ENCODE measurements at places on chromosomes 7 and 10.

- no peak for DNase-seq
Observed at GRCh38 chr7:113087071-113087998, 708 bp upstream of the GPR85 start.

- no peak for DNase-seq
Observed at GRCh38 chr7:99679400-99680191, at the start of gene CYP3A5. CYP3A5 (minus strand) TSS chr7:99679996; CDS start chr7:99679896, 100 bp downstream.

DNA sequence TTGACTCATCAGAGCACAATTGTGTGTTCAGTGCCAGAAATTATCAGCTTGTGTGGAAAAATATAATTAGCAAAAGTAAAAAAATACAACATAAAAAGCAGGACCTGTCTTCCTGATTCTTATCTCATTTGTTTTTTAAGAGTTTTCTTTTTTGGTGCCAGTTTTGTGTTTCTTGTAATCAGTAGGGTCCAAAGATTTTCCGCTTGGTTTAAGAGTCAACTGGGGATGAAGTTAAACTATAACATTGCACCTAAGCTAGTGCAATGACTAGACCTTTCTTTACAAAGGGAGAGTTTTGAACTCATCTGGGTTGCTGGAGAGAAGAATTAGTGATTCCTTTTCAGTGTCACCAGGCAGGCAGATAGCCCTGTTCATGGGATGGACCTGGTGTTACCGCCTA lies 113.4 kb downstream of the PLPP4 start:
- DNase-seq: no peak

- no peak for DNase-seq
Observed at GRCh38 chr10:12348294-12348869, 965 bp upstream of the CAMK1D start.

- no peak for DNase-seq
Observed at GRCh38 chr10:72332423-72333111, 22.2 kb downstream of the DNAJB12 start.

- no peak for DNase-seq
Observed at GRCh38 chr7:88243345-88243909, 23.6 kb upstream of the SRI start.

GRCh38 chr7:50450590-50451032 lies 461 bp upstream of the FIGNL1 start:
- no peak for DNase-seq

GRCh38 chr10:110411047-110411410 lies 86.7 kb upstream of the DUSP5 start:
- DNase-seq: no peak

DNA sequence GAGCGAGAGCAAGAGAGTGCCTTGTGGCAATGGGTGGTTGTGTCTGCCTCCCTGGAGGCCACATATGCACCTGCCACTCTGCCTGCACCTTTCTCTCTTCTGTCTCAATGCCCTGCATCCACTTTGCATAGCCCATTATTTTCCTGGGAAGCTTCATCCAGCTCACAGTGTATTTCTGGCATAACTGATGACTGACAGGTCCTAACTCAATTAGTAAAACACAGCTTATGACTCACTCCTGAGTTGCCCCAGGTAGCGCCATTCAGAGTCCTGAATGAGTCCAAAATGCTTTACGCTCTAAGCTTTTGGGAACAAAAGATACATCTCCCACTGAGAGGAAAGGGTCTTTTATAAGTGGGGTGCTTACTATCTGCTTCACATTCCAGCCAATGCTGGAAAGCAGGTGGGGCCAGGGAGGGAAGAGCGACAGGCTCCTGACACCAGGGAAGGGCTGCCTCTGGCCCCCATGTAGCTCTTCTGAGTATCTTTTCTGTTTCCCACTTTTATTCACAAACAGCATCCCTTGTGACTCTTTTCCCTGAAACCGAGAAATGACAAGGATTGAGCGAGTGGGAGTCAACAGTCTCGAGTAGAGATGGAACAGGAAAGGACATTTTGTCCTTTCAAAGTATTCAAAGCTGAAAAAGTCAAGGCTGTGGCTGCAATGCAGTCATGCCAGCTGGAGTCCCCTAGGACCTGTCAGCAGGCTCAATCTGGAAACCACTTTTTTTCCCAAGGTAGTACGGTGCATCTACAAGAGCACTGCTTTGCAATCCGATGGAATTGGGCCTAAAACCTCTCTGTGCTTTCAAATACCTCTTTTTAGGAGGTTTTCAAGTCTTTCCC lies 479.3 kb upstream of the PODXL start:
- no peak for DNase-seq
